ENCODE measurements at places on chromosomes 3 and 15.

DNA sequence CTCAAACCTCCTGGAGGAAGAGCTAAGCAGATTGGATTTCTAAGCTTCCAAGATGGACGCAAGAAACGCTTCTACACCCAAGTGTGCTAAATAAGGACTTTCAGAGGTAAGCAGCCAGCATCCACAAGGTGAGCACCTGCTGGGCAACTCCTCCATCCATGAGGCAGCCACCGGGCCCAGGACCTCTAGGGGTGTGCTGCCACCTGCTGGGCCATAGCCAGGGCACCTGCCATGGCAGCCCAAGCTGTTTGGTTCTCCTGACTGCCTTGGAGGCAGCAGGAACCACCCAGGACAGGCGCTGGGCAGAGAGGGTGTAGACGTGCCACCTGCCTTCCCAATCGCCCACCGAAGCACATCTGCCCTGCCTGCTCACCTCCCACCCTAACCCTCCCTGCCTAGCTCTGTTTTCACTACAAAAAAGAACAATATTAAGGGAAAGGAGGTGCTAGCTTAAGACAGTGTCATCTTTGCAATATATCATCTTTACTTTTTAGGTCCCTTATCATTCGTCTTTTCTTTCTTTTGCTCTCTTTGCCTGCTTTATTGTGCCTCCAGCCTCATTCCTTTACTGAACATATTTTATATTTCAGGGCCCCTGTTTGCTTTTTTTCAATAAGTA lies 12.9 kb downstream of the C15orf62 start:
- DNase-seq, result peak; percentile 66

GRCh38 chr3:52068730-52069129 lies 12.4 kb upstream of the DUSP7 start:
- DNase-seq, result no peak

- DNase-seq, result no peak
Measured at GRCh38 chr3:168596175-168596823, 500.6 kb upstream of the GOLIM4 start.

DNA sequence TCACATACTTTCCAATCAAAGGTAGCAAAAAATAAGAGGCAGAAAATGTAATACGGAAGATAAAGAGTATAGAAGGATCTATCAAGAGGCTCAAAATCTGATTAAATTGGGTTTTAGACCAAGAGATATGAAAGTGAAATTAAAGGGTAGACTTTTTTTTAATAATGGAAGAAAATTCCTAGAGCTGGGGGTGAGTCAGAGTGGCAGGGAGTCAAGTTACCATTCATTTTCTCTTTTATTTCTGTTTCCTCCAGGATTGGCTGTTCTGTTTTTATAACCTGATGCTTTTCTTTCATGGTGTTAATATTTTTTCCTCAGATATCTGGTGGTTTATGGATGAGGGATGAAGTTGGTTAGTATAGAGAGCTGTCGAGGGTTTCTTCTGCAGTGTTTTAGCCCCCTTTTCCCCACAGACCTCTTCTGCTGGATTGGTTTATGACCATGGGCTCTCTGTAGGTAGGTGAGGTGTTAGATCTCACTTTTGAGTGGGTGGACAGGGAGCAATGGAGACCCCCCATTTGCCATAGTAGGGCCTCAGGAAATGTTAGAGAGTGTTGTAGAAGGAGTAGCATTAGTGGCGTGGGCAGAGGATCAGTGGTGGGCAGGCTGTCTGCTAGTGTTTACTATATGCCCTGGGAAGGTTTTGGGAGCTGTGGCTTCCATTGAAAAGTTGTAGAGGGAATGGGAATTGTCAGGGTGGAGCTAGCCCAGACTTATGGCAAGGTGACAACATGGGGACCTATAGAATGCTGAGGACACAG lies 201.6 kb upstream of the GOLGA6L4 start:
- DNase-seq, result no peak

- DNase-seq, result no peak
Measured at GRCh38 chr3:9750556-9751411, 1.0 kb downstream of the OGG1 start.

GRCh38 chr3:44712455-44713075 lies at the start of gene ZNF502:
TSS of gene ZNF502 (plus strand) at chr3:44712660. CDS start at chr3:44720262, 7,602 bp downstream.
- DNase-seq, result peak; percentile 19

- DNase-seq, result no peak
Measured at GRCh38 chr3:54427941-54428871, 305.9 kb downstream of the CACNA2D3 start.

- DNase-seq, result no peak
Measured at GRCh38 chr3:57109437-57110199, 49.2 kb downstream of the SPATA12 start.

GRCh38 chr15:96264351-96264798 lies 66.1 kb upstream of the NR2F2 start:
- DNase-seq, result no peak

DNA sequence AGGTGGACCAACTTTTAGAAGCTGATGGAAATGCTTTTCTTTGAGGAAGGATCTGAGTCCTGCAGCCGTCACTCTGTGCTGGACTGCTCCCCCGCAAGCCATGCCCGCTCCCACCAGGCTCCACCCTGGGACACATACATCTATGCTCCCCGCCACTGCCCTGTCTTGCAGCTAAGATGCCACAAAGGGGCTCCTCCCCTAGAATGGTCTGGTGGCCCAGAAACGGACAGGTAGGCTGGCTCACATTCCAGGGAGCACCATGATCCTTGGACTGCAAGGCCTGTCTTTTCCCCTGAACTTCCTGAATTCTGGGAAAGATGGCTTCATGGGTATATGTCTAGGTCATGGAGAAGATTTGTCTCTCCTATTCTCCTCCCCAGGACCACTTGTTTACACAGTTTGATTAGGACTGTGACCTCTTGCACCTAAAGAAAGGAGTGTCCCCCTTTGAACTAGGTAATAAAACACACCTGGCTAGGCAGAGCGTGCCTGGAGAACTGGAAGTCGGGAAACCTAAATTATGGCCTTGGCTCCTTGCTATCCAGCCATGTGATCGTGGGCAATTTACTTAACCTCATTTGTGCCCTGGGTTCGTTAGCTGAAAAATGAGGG lies 220.9 kb upstream of the BHLHE40 start:
- no peak for DNase-seq

DNA sequence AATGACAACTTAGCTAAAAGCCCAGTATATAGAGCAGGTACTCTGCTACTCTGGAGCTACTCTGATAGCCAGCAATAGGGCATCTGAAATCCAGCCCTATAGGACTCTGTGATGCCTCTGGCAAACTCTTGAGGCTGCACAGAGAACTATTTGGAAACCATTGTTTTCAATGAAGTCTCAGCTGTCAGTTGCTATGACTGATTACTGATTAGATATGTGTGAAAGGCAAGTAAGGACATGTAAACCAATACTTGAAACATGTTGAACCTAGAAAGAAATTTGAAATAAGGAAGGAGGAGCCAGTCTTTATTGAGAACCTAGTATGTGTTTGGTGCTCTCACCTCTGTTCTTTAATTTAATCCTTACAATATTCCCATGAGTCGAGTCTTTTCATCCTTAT lies 40.2 kb upstream of the CRTC3 start:
- no peak for DNase-seq

- no peak for DNase-seq
Measured at GRCh38 chr15:57481038-57481705, 104.9 kb downstream of the CGNL1 start.

DNA sequence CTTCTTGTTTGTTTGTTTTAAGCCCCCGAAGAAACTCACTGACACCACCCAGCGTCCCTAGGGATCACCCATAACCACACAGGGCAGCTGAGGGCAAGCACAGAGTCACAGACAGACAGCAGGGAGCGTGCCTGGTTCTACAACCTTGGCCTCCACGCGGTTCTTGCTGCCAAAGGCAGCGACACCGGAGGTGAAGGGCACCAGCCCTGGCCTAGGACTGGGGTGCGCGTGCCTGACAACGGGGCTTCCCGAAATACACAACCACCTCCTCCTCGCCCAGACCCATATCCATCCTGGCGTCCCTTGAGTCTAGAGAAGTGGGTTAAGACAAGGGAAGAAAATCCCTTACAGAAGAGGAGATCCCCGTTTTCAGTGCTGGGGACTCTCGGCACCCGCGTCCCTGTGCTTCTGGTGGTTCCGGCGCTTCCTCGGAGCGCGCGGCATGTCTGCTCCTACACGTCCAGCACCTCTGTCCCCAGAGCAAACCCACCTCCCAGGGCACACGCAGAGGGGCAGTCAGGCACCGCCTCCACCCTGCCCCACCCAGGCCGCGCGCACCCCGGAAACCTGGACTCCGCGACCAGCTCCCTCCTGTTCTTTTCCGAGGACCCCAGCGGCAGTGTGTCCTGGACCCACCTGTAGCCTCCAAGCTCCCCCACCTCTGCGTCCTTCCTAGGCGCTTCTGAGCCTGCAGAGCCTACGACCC lies 911 bp downstream of the RFTN1 start:
- no peak for DNase-seq

DNA sequence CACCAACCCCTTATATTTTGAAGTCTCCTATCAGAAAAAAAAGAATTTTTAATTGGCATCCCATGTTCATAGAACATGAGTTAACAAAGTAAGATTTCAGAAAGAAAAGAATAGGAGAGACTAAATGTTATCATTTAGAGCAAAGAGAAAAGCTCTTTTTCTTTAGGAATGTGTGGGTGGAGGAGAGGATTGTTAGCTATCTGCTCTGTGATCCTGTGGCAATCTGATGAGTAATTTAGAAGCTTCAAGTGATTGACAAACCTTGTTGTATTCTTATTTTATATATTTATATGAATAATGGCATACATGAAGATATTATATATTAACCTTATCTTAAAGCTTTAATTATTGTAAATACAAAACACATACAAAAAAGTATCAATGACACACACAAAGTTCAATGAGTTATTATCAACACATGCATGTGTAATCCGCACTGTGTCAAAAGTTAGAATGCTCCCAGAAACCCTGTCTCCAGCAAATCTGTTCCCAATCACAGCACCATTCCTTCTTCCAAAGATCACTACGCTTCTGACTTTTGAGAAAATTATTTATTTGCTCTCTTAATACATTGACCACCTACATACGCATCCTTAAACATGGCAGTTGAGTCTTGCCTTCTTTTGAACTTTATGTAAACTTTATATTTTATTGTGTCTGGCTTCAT lies 907.4 kb downstream of the MCTP2 start:
- no peak for DNase-seq

- no peak for DNase-seq
Measured at GRCh38 chr15:50698101-50698500, 11.5 kb upstream of the TRPM7 start.

DNA sequence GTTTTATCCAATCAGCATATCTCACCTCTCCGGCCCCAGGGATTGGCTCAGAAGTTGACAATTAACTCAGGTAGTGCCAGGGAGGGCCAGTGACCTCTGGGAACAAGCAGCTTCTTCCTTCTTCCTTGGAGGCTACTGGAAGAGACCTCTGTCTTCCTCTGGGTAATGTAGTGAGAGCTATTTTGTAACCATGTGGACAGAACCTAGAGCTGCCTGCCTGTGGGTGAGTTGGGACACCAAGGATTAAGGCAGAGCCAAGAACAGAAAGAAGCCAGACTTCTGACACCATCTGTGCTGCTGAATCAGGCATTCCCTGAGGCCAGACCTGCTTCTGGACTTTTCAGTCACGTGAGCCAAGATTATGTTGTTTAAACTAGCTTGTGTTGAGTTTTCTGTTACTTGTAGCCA lies 5.9 kb upstream of the NDUFAF1 start:
- no peak for DNase-seq

GRCh38 chr15:72782274-72783003 lies 1.1 kb downstream of the ADPGK start:
- no peak for DNase-seq

GRCh38 chr3:130661140-130661891 lies 85.3 kb downstream of the PIK3R4 start:
- no peak for DNase-seq

Measured in stimulated activated CD8-positive, alpha-beta memory T cell treated with anti-CD3 and anti-CD28 coated beads, Interleukin-4, amount 100 ng/mL, for 1 hour (primary cell).